ENCODE measurements at places on chromosomes 16 and 17.
A peak's percentile ranks its signal among the peaks of the same experiment; 100 is the strongest.

DNA sequence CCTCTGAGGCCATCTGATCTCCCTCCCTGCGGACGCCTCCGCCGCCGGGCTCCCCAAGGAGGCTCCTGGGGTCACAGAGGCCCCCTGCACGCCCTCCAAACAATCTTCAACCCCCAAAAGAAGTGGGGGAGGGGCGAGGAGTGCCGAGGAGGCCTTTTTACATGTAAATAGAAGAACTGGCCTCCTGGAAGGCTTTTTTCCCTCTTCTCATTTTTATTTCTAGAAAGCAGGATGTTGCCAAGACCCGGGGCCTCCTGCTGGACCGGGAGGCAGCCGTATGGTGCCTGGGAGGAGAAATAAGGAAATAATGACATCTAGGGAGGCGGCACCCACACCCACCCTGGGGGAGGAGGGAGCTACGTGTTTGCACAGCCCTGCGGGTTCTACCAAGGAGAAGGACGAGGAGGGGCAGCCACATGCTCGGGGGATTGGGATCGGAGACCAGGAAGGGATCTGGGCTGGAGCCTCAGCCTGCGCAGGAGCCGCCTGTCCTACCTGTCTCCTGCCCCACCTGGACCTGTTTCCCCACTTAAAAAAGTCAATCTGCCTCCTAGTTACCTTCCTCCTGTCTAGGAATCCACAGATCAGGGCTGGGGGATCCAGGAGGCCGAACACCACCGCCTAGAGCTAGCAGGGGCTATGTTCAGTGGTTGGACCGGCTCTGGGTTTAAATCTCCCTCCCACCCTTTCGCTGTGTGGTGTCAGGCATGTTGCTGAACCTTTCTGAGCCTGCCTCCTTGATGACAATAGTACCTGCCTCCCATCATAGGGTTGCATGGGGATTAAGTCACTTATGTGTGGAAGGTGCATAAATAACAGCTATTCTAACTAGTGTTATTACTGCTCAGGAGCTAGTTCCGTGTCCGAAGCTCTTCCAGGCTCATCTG is 175.7 kb upstream of the GSE1 start:
- DNase-seq, result peak; percentile 58

DNA sequence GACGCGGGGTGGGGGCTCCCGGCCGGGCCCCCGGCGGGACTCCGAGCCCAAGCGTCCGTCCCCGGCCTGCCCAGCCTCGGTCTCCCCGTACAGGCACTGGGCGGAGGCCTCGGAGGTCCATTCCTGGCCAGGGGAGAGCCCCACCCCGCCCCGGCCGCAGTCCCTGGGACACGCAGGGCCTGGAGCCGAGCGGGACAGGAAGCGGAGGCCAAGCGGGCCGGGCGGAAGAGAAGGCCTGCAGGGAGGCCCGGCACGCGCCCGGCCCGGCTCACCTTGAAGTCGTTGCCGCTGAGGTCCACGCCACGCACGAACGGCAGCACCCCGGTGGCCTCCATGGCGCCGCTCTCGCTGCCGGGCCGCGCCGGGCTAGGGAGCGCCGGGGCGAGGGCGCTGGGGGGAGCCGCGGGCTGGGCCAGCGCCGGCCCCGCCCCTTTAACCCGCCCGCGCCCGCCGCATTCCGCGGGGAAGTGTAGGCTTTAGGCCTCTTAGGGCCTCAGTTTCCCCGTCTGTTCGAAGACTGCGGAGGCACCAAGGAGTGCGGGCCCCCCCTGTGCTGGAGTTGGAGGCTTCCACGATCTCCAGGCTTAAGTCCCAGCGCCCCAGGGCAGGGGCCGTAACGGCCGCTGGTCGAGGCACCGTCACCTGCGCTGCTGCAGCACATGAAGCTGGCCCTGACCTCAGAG is at the start of gene FLII:
Gene FLII (minus strand): TSS at position 383 of the 683 bp plus-strand sequence. CDS start 48 bp downstream, at position 335.
- DNase-seq, result no peak

GRCh38 chr17:47994724-47995123 is 23.8 kb downstream of the CDK5RAP3 start:
- DNase-seq, result no peak

DNA sequence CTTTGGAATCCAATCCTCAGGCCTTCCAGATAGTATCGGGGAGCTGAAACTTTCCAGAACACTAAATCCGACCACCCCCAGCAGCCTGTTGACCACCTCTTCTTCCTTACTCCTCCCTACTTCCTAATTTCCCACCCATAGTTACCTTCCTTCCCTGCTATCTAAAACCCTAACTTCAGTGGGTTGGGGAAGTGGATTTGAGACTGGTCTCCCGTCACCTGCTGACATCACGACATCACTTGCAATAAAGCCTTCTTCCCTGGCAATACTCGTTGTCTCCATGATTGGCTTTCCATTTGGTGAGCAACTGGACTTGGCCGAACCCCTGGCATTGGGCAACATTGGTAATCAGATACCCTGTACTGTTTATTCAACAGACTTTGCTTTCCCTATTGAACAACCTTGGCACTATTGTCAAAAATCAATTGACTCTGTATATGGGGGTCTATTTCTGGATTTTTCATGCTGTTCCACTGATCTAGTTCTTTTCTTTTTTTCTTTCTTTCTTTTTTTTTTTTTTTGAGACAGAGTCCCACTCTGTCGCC is 11.8 kb upstream of the FOXK2 start:
- no peak for DNase-seq

- DNase-seq, result no peak
Observed at GRCh38 chr17:81488276-81488860, 24.2 kb downstream of the ACTG1 start.

- DNase-seq, result no peak
Observed at GRCh38 chr16:3677994-3678393, 23.5 kb downstream of the DNASE1 start.

DNA sequence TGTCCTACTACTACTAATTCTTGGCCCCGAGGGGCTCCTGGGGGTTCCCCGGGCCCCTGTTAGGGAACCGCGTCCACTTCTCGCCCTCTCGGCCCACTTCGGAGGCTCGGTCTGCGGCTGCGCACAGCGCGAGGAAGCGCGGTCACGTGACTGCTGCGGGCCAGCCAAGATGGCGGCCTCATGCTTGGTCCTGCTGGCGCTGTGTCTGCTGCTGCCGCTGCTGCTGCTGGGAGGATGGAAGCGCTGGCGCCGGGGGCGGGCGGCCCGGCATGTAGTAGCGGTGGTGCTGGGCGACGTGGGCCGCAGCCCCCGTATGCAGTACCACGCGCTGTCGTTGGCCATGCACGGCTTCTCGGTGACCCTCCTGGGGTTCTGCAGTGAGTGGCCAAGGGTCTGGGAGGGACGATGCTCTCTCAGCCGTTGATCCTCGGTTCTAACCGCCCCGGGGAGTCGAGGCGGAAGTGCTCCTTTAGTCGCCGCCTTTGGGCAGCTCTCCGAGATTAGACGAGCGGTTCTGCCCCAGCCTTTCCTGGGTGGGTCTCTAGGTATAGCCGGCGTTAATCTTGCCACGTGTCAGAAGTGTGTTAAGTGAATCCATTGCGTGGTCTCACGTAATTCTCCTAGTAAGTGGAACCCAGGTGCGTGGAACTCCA is at the start of gene ALG1:
Gene ALG1 (plus strand): TSS at position 163 of the 653 bp plus-strand sequence. CDS start 7 bp downstream, at position 170.
- DNase-seq, result no peak

- no peak for DNase-seq
Observed at GRCh38 chr16:35425270-35425669, 1965.9 kb downstream of the TP53TG3F start.

DNA sequence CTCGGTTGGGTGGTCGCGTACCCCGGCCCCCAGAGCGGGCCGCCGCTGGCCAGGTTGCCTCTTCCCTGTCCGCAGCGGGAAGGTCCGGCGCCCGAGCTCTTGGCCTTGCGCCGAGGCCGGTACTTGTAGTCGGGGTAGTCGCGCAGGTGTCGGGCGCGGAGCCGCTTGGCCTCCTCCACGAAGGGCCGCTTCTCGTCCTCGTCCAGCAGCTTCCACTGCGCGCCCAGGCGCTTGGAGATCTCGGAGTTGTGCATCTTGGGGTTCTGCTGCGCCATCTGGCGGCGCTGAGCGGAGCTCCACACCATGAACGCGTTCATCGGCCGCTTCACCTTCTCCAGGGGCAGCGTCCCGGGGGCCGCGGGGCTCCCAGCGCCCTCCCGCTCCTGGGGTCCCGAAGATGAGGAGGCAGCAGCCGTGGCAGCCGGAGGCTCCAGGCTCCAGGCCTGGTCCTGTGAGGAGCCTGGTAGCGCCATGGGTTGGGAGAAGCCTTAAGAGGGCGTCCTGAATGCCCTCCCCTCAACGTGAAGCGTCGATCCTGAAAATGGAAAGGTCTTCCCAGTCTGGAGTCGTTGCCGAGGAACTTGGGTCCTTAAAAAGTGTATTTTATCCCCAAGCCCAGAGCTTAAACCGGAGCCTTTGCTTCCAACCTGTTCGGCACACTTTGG is 558 bp downstream of the SOX15 start:
- no peak for DNase-seq

DNA sequence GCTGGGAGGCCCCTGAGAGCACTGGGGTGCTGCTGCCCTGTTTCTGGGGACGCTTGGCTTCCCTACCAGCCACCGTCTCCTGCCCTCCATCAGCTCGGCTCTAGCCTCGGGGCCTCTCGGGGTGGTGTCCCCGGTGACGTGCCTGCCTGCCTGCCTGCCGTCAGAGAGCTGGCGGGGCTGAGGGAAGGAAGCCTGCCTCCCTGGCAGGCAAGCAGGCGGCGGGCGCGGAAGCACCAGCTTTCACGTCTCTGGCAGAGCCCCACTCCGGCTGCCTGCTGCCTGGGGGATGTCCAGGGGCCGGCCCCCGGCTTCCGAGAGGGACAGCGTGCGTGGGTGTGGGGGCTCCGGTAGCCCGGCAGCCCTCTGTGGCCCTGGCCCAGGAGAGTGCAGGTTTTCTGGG is 9.3 kb downstream of the CENPX start:
- DNase-seq, result no peak

DNA sequence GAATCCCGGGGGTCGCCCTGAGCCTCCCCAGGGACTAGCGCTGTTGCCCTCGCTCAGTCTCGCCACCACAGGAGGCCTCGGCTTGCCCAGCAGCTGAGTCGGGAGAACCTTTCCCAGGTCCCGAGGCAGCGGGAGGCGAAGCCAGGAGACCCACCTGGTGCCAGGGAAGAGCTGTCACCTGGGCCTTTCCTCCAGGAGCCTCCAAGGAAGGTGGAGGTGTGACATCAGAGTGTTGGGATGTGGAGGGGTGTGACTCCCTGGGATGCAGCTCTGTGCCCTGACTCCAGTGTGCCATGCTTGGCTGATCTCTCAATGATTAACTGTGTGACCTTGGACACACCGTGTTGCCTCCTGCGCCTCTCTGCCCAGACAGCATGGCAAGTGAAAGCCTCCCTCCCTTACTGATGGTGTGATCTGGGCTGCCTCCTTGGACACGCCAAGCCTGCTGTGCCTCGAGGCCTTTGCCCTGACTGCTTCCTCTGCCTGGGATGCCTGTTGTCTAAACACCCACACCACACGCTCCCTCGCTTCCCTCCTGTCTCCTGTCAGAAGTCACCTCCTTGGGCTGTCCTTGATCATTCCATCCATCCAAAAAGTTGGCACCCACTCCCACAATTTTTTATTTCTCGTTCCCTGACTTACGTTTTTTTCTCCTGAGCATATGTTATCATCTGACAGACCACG is 88.0 kb downstream of the CMIP start:
- DNase-seq, result no peak

- no peak for DNase-seq
Observed at GRCh38 chr17:6548578-6549330, 7.6 kb downstream of the PITPNM3 start.

DNA sequence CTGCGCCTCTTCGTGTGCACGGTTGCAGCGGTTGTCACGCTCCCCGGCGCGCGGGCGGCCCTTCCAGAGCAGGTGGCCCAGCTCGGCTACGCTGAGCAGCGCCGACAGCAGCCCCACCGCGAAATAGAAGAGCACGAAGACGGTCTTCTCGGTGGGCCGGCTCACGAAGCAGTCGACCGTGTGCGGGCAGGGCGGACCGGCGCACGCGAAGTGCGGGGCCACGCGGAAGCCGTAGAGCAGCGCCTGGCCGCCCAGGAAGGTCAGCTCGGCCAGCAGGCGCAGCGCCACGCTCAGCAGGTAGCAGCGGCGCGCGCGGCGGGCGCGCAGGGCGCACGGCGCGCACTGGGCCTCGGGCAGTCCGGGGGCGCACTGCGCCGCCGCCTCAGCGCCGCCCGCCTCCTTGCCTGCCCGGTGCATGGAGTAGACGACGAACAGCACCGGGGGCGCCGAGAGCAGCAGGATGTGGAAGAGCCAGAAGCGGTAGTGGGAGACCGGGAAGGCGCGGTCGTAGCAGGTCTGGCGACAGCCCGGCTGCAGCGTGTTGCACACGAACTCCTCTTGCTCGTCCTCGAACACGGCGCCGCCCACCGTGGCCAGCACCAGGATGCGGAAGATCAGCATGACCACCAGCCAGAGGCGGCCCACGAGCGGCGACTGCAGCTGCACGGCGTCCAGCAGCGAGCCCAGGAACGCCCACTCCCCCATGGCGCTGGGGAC is 1.3 kb downstream of the GJD3 start:
- no peak for DNase-seq

Measured in NCI-H2081 treated with DMSO at 0.1 percent for 48 hours (cell line).